ENCODE measurements at places on chromosomes 11 and 22.

DNA sequence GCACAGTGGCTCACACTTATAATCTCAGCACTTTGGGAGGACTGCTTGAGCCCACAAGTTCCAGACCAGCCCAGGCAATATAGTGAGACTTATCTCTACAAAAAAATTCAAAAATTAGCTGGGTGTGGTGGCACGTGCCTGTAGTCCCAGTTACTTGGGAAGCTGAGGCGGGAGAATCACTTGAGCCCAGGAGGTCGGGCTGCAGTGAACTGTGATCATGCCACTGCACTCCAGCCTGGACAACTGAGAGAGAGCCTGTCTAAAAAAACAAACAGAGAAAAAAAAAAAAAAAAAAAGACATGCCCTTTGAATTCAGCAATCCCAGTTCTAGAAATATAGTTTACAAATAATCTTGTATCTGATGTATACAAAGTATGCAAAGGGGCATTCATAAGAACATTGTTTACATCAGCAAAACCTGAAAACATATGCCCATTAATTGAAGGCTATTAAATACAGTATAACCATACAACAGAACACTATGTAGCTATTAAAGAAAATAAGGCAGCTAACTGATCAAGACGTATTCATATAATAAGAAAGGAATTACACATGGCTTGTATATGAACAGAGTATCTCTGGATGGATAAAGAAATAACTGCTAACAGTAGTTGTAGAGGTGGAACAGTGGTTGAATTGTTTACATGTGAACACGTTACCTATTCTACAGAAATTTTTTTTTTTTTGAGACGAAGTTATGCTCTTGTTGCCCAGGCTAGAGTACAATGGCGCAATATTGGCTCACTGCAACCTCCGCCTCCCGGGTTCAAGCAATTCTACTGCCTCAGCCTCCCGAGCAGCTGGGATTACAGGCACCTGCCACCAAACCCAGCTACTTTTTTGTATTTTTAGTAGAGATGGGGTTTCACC lies 35.7 kb downstream of the CELF1 start:
- DNase-seq: no peak

GRCh38 chr11:36540998-36541397 lies 26.8 kb upstream of the RAG1 start:
- DNase-seq: no peak

- DNase-seq: no peak
Observed at GRCh38 chr22:32682990-32683389, 118.5 kb upstream of the TIMP3 start.

DNA sequence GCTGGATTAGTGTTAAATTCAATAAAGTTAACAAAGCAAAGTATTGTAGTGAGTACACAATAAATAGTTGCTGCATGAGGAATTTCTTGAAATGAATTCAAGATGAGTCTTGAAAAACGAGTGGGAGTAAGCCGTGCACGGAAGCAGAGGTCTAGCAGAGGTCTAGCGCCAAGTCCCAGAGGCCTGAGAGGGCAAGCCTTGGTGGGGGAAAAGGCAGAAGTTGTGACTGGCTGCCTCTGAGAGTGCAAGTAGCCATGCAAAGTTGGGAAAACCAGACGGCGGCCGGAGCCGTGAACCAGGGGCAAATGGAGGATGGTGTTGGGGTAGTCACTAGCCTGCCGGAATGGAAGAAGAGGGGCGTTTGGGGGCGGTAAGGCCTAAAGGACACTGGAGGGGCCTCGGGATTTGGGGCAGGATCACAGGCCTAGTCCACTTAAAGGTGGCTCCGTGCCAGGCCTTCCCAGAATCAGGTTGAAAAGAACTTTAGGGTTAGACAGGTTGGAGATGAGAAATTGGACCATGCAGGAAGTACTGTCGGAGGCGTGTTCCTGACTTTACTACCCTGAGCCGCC lies 379 bp upstream of the SLC3A2 start:
- DNase-seq: no peak

DNA sequence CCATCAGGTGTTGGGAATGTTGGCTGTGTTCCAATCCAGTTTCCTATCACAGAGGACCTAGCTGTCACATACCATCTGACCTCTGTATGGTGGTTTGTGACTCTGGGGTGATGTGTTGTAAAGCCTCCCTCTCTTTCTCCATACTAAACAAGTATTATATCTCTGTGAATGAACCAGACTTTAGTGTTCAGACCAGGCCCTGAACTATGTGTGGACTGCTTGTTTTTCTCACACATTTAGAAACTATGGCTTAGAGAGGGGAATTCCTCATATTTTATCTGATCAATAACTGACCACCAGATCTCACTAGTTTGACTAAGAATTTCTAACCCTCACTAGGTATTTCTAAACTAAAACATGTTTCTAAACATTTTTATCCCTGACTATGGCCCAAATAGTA lies 17.5 kb downstream of the NCR3LG1 start:
- no peak for DNase-seq

GRCh38 chr22:27440304-27440865 lies 361.2 kb downstream of the MN1 start:
- no peak for DNase-seq

Measured in cortex of kidney (tissue), 1 donor.